Aortic smooth muscle cell (primary cell): ENCODE measurements at places on chromosomes 12 and 14. TPM values are rescaled to one million over a fixed set of nuclear protein-coding genes. Genes with fewer than 3 reads are reported as not detected.

APAF1 gene
- 18.8 and 20.3 TPM in 2 replicates for total RNA-seq

CIT gene
- total RNA-seq: 23.3 and 24.8 TPM in 2 replicates

WNT5B gene
- 12.9 and 15.2 TPM in 2 replicates for total RNA-seq

AQP6 gene
- total RNA-seq: 0.12 and 0.13 TPM in 2 replicates

AKAP6 gene
- 9.1 and 65.5 TPM in 2 replicates for total RNA-seq

KRT2 gene
- not detected in 2 replicates for total RNA-seq

DTX1 gene
- not detected in 2 replicates for total RNA-seq

KSR2 gene
- under 0.01 TPM in 1 of 2 replicates, not detected in the other for total RNA-seq

ENDOU gene
- 0.40 and 0.81 TPM in 2 replicates for total RNA-seq

TMEM63C gene
- 0.26 TPM in 1 of 2 replicates, not detected in the other for total RNA-seq

CRACR2A gene
- 2.1 TPM in 2 replicates for total RNA-seq

ACSM4 gene
- total RNA-seq: not detected in 2 replicates

COX8C gene
- not detected in 2 replicates for total RNA-seq

HOXC10 gene
- total RNA-seq: not detected in 2 replicates

A2ML1 gene
- 0.53 TPM in 1 of 2 replicates, not detected in the other for total RNA-seq

RASSF9 gene
- 0.66 and 0.93 TPM in 2 replicates for total RNA-seq

STYK1 gene
- total RNA-seq: 0.40 and 0.56 TPM in 2 replicates

AICDA gene
- total RNA-seq: not detected in 2 replicates

SOX5 gene
- 5.2 and 6.8 TPM in 2 replicates for total RNA-seq

CHURC1 gene
- 40.6 and 46.8 TPM in 2 replicates for total RNA-seq

PCED1B gene
- 0.44 and 0.66 TPM in 2 replicates for total RNA-seq

NELL2 gene
- under 0.01 TPM in 1 of 2 replicates, not detected in the other for total RNA-seq

MON2 gene
- 35.0 and 47.4 TPM in 2 replicates for total RNA-seq

IQSEC3 gene
- under 0.01 TPM in 2 replicates for total RNA-seq

SELPLG gene
- total RNA-seq: 1.7 and 1.9 TPM in 2 replicates

CCDC175 gene
- total RNA-seq: not detected in 2 replicates

OR5AU1 gene
- total RNA-seq: not detected in 2 replicates

BCL11B gene
- under 0.01 TPM in 1 of 2 replicates, not detected in the other for total RNA-seq

TBC1D30 gene
- total RNA-seq: 0.53 and 0.62 TPM in 2 replicates

C2CD5 gene
- total RNA-seq: 16.4 and 20.1 TPM in 2 replicates

CPNE6 gene
- not detected in 2 replicates for total RNA-seq

DLK1 gene
- not detected in 2 replicates for total RNA-seq

DBX2 gene
- total RNA-seq: not detected in 2 replicates

DPPA3 gene
- total RNA-seq: not detected in 2 replicates

MGAT4C gene
- total RNA-seq: 0.26 and 1.2 TPM in 2 replicates
